Fibroblast of lung (primary cell): ENCODE measurements at places on chromosomes 2 and 18.

GRCh38 chr2:160868891-160869290 is 291.3 kb upstream of the TANK start:
- DNase-seq: peak; percentile 54

- no peak for DNase-seq
These were observed 19.3 kb downstream of the CTAGE1 start for GRCh38 chr18:22398464-22398863.

DNA sequence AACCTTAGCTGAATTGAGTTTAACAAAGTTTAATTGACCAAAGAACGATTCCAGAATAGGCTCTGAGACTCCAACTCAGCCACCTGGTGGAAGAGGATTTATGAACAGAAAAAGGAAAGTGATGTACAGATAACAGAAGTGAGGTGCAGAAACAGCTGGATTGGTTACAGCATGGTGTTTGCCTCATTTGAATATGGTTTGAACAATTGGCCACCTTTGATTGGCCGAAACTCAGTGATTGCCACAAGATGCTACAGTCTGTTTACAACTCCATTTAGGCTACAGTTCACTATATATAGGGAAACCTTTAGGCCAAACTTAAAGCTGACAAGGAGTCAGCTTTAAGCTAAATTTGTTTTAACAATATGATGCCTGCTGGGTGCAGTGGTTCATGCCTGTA is 28.1 kb upstream of the SLC35G4 start:
- DNase-seq: no peak

- no peak for DNase-seq
These were observed 98.0 kb downstream of the PTPN4 start for GRCh38 chr2:119857742-119858141.

- DNase-seq: no peak
These were observed 1.4 kb upstream of the REEP1 start for GRCh38 chr2:86338778-86339295.

DNA sequence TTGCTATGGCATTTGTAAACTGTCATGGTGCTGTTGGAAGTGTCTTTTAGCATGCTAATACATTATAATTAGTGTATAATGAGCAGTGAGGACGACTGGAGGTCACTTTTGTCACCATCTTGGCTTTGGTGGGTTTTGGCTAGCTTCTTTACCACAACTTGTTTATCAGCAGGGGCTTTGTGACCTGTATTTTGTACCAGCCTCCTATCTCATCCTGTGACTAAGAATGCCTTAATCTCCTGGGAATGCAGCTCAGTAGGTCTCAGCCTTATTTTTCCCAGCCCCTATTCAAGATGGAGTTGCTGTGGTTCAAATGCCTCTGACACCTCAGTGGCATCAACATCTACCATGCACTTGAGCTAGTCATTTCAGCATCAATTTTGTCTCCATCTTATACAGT is 29.7 kb downstream of the LYPD6 start:
- peak; percentile 30 for DNase-seq

- no peak for DNase-seq
These were observed 25.4 kb downstream of the TGFA start for GRCh38 chr2:70528276-70528675.

DNA sequence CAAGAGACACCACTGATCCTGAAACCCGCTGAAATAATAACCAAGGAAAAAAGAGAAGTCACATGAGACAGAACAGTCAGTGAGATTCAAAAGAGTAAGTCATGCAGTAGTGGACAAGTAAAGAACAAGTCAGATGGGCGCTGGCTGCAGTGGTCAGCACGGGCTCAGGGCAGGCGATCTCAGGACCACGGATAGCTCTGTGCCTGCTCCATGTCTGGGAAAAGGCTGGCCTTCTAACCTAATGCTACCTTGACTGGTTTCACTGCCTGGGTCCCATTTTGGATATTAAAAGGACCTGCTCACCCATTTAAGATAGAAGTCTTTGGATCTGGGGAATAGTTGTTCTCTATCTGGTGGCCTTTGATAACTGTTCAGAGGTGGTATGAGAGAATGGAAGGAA is 61.7 kb upstream of the LCLAT1 start:
- DNase-seq: peak; percentile 48

GRCh38 chr2:172415865-172416183 is 11.6 kb upstream of the ITGA6 start:
- DNase-seq: no peak

DNA sequence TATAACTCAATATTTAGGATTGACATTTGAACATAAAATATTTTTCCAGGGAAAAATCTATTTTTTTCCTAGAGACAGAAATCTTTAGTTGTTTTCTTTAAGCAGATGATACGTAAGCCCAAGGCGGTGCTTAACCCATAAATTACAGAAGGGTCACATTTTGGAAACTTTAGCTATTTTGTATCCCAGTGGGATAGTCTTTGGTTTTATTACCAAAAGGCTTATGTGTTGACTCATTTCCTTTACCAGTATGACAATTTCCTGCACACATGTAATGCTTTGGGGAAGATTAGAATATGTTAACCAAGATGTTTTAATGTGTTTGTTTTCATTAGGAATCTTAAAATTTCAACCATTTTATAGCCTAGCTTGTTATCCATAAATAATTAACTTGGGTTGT is 24.8 kb downstream of the DYNC1I2 start:
- DNase-seq: peak; percentile 86

- peak; percentile 19 for DNase-seq
These were observed 11.3 kb downstream of the LRPPRC start for GRCh38 chr2:43984533-43984932.

DNA sequence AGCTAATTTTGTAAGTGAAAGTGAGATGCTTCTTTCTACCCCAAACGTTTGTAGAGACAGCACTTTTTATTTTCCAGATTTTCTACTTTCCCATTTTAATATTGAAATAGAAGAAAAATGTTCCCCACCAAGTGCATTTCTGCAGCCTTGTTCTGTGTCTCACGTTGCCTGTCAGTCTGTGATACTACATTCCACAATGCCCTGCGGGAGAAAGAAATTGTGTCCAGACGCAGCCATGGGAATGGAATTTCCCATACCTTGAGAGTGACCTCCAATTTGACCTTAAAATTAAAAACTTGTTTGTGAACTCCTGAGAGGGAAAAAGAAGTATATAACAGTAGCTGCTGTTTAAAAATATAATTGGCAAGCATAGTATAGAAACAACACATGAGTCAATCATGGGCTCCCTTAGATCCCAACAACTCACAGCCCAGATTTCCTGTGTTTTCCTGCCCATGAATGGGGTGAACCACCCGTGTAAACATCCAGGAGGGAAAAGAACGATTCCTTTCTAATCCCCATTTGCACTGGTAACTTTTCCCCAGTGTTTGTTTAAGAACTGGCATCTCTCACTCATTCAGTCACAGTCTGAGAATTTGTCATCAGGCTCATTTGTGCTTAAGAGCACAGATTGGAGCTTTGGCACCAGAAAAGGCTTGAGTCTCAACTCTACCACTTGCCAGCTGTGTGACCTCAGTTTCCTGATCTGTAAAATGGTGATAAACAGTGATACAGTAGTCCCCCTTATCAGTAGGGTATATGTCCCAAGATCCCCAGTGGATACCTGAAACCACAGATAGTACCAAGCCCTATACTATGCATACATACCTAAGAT is 166.1 kb upstream of the ZNF521 start:
- no peak for DNase-seq

- DNase-seq: no peak
These were observed 196.3 kb downstream of the CTIF start for GRCh38 chr18:48735080-48735676.

- DNase-seq: peak; percentile 62
These were observed 529.2 kb downstream of the EPHA4 start for GRCh38 chr2:221042926-221043325.

DNA sequence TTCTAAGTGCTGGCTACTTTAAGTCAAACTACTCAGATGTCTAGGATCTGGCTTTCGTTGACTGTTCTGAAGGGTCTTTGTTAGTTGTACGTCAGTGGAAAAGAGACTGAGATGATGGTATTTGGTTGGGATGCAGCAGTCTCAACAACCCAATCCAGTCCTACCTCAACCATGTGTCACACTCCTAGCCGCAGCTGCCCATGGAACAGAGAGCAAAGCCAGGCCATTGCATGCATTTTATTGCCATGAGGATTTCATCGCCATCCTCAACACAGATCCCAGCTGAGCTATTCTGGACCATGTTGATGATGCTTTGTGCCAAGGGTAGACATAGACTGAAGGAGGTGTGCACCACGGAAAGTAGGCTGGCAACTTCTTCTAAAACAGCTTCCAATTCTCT is 97.3 kb upstream of the STK39 start:
- DNase-seq: no peak

DNA sequence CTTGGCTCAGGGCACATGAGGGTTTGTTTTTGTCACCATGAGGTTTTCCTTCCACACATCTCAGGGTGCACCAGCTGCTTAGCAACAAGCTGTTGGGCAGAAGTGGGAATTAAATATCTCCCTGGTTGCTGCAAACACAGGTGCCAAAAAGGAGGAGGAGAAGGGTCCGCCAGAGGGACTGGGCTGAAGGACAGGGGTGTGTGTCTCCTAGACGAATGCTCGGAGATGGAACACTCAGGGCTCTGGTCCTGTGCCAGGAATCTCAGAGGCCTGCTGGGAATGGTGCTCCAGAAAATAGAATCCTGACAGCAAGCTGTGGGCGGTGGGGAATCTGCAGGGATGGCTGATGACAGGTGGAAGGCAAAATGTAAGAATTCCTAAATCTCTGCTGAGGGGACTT is 94.5 kb downstream of the VSNL1 start:
- no peak for DNase-seq

- DNase-seq: no peak
These were observed 13.1 kb downstream of the HS6ST1 start for GRCh38 chr2:128305555-128306080.

- DNase-seq: no peak
These were observed 141.5 kb downstream of the PIGN start for GRCh38 chr18:62045316-62045715.

- DNase-seq: peak; percentile 51
These were observed 10.1 kb downstream of the CPLX4 start for GRCh38 chr18:59308248-59308937.

- DNase-seq: no peak
These were observed 26.9 kb downstream of the SNORC start for GRCh38 chr2:232896720-232897597.

GRCh38 chr2:44679584-44679983 is 261.9 kb upstream of the SIX3 start:
- DNase-seq: no peak

- peak; percentile 76 for DNase-seq
These were observed 1.3 kb upstream of the DPYSL5 start for GRCh38 chr2:26846334-26847306.

DNA sequence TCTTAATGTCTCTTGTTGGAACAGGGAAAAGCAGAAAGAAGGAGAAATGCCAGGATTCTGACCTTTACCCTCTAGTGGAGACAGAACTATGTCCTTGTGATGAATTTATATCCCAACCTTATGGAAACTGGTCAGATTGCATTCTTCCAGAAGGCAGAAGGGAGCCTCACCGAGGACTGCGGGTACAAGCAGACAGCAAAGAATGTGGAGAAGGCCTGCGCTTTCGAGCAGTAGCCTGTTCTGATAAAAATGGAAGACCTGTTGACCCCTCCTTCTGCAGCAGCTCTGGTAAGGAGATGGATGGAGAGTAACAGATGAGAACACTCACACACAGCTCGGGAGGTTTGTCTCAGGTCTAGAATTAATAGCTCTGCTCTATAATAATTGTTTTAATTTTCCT is 552.7 kb upstream of the HNMT start:
- DNase-seq: no peak

DNA sequence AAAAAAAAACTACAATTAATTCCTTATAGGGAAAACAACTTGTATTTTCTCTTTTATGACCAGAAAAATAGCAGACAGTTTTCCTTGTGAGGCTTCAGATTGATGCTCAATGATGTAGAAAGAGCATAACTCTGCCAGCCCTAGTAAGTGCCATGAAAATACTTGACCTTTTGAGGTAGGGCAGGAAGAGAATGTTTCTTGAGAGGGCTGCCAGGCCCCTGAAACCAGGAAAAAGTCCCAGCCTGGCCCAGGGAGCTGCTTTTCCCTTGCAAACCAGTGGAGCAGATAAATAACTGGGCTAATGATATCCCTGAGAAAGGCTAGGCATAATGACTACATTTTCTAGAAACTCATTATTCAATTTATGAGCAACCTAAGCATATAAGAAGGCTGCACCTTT is 126.8 kb downstream of the SLC8A1 start:
- no peak for DNase-seq

DNA sequence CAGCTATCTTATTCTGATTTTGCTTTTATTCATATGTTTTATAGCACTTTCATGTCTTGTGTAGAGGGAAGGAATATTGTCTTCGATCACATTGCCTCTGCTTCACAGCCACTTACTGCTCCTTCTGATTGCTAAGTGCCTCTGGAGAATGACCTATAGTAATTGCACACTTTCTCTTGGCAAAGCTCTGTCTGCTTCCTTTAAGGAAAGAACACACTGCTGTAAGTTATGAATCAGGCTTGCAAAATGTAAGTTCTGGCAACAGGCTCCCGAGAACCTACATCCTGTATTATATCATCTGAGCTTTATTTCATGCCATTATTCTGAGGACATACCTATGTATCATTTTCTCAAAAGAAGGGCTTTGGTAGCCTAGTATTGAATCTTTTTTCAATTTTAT is 170.7 kb downstream of the ZNF804A start:
- DNase-seq: peak; percentile 52

GRCh38 chr2:189558516-189559272 is 21.9 kb downstream of the SLC40A1 start:
- DNase-seq: no peak

DNA sequence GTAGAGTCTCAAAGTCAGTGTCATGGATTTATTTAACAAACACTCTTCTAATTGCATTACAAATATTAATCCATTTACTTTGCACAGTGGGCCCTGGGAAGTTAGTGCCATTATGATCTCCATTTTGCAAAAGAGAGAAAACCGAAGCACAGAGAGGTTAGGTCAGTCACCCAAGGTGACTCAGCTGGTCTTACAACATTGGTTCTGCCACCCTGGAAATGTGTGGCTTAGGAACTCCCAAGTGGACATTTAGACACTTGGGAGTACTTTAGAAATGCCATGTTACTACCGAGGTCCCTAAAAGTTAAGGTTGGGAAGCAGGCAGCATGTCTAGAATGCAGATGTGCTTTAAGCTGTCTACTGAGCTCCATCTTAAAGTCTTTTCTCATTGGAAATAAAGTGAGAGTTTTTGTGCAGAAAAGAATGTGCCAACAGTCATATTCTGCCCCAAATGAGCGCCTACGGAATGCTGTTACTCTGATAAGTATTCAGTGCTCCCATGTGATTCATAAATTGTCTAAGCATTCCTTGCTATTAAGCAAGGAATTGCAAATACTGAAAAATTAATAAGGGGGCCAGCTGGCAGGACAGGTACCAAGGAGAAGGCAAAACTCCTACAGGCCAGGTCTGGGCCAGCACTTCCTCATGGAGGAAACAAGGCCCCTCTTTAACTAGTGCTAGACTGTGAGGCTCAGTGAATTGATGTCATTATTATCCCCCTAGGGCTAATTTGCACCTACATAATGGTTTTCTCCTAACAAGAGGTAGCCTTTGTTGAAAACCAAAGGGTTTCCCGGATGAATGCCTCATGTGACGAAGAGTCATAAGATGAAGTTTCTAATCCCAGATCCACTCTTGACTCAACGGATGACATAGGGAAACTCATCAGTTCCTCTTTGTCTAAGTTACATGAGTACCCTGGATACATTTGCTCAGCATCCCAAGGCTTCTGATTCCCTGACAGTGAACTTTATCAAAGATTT is 16.3 kb downstream of the NRP2 start:
- peak; percentile 74 for DNase-seq

- peak; percentile 50 for DNase-seq
These were observed 743 bp downstream of the HADHA start for GRCh38 chr2:26243470-26244308.
